ENCODE measurements at places on chromosomes 5 and 9.
A peak's percentile ranks its signal among the peaks of the same experiment; 100 is the strongest.

- DNase-seq: no peak
Measured at GRCh38 chr9:17624571-17624970, 45.7 kb downstream of the SH3GL2 start.

- no peak for DNase-seq
Measured at GRCh38 chr9:135976944-135977343, 15.8 kb upstream of the UBAC1 start.

DNA sequence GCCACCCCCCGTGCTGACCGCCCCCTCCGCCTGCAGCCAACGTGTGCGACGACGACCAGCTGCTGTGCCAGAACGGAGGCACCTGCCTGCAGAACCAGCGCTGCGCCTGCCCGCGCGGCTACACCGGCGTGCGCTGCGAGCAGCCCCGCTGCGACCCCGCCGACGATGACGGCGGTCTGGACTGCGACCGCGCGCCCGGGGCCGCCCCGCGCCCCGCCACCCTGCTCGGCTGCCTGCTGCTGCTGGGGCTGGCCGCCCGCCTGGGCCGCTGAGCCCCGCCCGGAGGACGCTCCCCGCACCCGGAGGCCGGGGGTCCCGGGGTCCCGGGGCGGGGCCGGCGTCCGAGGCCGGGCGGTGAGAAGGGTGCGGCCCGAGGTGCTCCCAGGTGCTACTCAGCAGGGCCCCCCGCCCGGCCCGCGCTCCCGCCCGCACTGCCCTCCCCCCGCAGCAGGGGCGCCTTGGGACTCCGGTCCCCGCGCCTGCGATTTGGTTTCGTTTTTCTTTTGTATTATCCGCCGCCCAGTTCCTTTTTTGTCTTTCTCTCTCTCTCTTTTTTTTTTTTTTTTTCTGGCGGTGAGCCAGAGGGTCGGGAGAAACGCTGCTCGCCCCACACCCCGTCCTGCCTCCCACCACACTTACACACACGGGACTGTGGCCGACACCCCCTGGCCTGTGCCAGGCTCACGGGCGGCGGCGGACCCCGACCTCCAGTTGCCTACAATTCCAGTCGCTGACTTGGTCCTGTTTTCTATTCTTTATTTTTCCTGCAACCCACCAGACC, 80.2 kb downstream of the NTNG2 start:
- no peak for DNase-seq

- no peak for DNase-seq
Measured at GRCh38 chr9:108244686-108245085, 611.1 kb downstream of the ACTL7B start.

GRCh38 chr5:107888541-107888940, 217.8 kb upstream of the EFNA5 start:
- no peak for DNase-seq

DNA sequence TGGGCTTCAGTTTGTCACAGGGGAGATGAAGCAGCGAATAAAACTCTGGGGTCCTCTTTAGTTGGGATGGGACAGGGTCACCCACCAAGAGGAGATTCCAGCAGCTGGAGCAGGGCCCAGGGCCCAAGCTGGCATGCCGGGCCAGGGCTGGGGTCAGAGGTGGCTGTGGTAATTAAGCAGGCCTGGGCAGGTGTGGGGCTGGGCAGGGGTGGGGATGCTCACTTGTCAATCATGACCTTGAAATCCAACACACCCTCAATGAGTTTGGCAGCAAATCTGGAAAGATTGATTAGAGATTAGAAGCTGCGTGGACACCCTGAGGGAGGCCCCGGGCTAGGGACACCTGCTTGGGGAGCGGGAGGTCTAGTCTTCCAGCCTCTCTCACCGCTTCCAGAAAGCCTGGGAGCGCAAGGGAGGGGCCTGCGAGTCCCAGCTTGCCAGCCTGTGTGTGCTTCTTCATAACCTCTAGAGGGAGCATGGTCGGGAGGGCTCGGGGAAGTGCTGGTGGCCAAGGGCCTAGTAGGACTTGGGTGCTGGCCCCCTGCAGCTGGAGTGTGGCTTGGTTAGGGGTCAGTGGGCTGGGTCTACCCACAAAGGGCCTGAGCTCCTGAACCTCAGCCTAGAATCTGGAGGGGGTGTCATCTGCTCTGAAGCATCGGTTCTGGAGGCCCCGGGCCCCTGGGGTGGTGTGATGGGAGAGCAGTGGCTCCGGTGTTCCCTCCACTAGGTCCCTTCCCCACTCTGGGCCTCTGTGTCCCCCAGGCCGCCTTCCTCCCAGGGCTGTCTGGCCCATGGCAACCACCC, 7.6 kb downstream of the CRAT start:
- DNase-seq: peak; percentile 27

DNA sequence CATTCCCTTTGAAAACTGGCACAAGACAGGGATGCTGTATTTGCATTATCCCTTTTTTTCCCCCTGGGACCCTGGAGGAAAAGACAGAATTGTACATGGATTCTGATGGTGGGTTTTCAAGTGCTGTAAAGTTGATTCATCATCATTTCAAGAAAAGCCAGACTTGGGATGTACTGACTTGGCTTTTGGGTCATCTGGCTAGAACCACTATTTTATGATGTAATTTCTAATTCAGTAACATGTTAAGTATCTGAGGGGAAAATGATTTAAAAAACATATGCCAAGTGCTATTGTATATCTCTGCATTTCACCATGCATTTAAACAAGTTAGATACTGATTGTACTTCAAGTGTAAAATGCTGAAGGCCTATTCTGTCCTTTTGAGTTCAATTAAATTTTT, 15.2 kb upstream of the MAP3K1 start:
- DNase-seq: no peak

DNA sequence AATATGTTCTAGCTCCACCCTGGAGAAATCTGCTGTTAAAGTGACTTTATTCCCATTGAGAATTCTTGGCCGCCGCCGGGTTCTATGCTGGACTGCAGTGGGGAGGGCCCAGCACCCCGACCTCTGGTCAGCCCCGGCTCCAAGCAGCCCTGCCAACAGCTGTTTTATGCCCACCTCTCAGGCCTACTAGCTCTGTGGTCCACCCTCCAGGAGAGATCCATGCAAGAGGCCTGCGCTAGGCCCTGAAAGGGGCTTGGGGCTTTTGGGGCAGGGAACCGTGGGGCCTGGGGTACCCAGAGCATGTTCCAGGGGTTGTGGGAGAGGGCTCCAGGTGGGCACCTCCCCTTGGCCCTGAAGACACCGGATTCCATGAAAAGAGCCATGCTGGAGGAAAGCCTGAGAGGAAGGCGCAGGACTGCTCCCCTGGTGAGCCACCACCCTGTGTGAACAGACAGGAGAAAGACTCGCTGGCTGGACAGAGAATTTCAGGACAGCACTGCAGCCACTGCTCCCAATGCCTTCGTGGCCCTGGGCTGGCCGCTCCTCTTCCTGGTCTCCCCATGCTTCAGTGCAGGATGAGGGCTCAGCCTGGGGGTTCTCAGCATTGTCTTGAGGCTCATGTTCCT, 44.6 kb upstream of the RUFY1 start:
- no peak for DNase-seq

- no peak for DNase-seq
Measured at GRCh38 chr9:114497236-114497635, 8.0 kb downstream of the WHRN start.

DNA sequence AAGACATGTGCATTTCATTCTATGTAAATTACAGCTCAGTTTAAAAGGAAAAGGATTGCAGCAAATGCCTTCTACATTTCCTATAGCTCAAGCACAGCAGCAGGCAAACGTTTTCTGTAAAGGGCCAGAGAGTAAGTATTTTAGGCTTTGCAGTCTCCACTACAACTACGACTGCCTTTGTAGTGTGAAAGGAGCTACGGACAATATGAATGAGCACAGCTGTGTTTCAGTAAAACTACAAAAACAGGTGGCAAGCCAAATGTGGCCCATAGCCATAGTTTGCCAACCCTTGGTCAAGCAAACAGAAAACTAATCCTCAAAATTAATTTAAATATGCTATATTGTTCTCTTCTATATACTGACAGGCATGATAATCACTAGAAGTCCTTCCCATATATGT, 7.2 kb downstream of the PTBP3 start:
- no peak for DNase-seq
